ENCODE measurements at places on chromosomes 3 and 15. TPM values are rescaled to one million over a fixed set of nuclear protein-coding genes. Genes with fewer than 3 reads are reported as not detected.
A peak's percentile ranks its signal among the peaks of the same experiment; 100 is the strongest.

Gene TTC21A
- total RNA-seq: 3.6 TPM

Gene MBNL1
- 485 TPM for total RNA-seq

Gene CPN2
- total RNA-seq: not detected

Gene XCR1
- total RNA-seq: 0.63 TPM

Gene KPNA4
- total RNA-seq: 58.1 TPM

Gene CHDH
- total RNA-seq: 1.1 TPM

Gene NEK10
- total RNA-seq: 3.5 TPM

Gene IL17RC
- total RNA-seq: 33.8 TPM

GRCh38 chr15:92903631-92903965 lies 3.5 kb downstream of the CHD2 start:
- no peaks in the 10 kb centered on the region for H3K36me3 ChIP-seq
- H3K27me3 ChIP-seq: no peaks in the 10 kb centered on the region
- peak overlapping the region; percentile 56 for H3K4me3 ChIP-seq

DNA sequence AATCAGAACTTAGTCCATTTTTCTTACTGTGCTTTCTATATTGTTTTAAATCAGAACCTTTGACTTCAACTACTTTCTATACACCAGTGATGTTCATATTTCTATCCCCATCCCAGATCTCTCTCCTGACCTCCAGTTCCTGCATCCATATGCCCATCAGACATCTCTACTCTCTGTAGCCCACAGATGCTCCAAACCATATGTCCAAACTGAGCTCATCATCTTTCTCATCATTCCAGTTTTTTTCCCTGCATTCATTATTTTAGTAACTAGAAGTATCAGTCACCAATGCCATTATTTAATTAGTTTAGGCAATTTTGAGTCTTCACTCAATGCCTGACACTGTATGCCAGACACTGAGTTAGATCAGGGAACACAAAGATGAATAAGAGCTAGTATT lies 25.4 kb upstream of the IL16 start:
- no peak overlapping the region for H3K27ac ChIP-seq
- H3K4me1 ChIP-seq: no peaks in the 10 kb centered on the region
- DNase-seq: no peak

GRCh38 chr15:23912191-23912590 lies 225.1 kb upstream of the NDN start:
- H3K36me3 ChIP-seq: no peaks in the 10 kb centered on the region
- H3K27ac ChIP-seq: no peak overlapping the region
- no peak overlapping the region for H3K4me3 ChIP-seq
- no peaks in the 10 kb centered on the region for H3K27me3 ChIP-seq
- no peaks in the 10 kb centered on the region for H3K4me1 ChIP-seq

GRCh38 chr3:197555281-197556261 lies at the start of gene BDH1:
TSS of gene BDH1 (minus strand) at chr3:197555968. CDS start at chr3:197546443, 9,525 bp downstream.
- H3K27ac ChIP-seq: peak within 1 kb of the TSS; percentile 65
- peak; percentile 80 for DNase-seq
- H3K4me1 ChIP-seq: no peaks in the 10 kb centered on the region
- no peaks in the 10 kb centered on the region for H3K27me3 ChIP-seq
- peak within 1 kb of the TSS; percentile 69 for H3K4me3 ChIP-seq
- H3K36me3 ChIP-seq: no peaks in the 10 kb centered on the region

DNA sequence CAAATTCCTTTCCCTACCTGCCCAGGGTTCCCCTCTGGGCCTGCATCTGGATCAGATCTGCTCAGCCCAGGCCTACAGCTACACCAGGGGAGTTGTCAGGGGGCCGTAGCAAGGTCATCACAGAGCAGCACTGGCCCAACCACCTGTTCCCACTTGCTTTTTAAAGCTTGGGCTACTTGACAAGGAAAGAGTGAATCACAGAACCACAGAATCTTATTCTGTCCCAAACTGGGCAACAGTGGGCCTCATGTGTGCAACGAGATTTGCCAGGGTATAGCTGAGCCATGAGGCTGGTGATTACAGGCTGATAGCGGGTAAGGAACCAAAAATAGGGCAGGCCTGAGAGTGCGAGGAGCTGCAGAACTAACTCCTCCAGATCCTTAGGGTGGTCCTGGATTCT lies 66.7 kb downstream of the MYLK start:
- H3K36me3 ChIP-seq: no peaks in the 10 kb centered on the region
- H3K27ac ChIP-seq: peak overlapping the region; percentile 81

DNA sequence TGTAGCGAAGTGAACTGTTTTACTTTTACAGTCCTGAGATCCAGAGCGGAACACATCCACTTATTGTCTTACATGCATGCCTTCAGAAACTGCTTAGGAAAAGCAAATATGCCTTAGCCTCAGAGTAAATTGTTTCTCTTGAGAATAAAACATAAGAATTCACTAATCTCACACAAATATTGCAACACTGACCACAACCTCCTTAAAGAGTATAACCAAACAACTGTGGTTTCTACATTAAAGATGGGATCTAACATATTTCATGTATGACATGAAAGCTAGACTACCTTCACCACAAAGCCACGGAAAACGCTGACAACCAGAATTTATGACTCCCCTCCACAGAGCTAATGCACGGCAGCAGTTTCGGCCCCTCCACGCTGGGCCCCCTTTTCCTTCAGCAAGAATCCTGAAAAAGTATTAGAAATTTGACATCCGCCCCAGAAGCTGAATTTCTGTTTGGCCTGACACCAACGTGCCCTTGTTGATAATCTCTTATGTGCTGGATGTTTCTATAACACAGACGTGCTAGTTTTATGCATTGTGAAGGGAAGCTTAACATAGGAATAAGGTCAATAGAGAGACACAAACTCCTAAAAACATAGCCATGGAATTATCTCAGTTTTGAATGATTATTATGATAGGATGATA lies 84.6 kb downstream of the GREM1 start:
- no peaks in the 10 kb centered on the region for H3K4me1 ChIP-seq
- H3K4me3 ChIP-seq: no peak overlapping the region
- H3K27me3 ChIP-seq: no peaks in the 10 kb centered on the region
- no peak overlapping the region for H3K27ac ChIP-seq

DNA sequence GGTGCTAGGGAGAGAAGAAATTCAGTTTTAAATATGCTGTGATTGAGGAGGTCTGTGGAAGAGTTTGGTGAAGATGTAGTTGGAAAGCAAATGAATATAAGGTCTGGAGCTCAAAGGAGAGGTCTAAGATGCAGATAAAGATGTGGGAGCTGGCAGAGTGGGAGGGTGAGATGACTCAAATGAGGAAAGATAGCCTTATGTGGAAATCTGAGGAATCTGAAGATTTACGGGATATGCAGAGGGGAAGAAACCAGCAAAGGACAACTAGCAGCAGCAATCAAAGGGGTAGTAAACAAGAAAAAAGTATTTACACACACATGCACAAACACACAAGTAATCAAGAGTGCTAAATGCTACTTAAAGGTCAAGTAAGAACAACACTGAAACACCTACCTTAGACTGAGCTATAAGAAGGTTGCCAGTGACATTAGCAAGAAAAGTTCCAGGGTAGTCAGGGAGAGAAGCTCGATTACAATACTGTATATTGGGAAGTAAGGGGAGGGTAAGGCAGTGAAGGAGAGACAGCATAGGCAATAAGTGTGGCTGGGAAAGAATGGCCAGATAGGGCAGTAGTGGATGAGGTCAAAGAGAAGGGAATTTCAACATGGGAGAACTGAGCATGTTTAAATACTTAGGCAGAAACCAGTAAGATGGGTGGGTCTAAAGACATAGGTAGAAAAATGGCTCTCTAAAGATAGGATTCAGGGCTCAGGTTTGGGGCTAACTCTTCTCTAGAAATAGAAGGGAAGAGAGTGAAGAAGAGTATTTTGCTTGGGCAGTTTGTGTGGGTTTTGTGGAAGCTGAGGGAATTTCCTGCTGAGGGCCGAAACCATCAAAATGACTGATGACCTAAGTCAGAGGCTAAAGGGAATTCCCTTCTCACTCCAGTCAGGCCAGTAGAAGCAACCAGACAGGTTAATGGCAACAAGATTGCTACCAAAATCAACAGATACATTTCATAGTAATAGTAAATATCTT lies 8.9 kb downstream of the CMTM6 start:
- no peak overlapping the region for H3K4me3 ChIP-seq
- H3K27ac ChIP-seq: no peak overlapping the region
- H3K27me3 ChIP-seq: no peaks in the 10 kb centered on the region
- H3K4me1 ChIP-seq: no peaks in the 10 kb centered on the region

DNA sequence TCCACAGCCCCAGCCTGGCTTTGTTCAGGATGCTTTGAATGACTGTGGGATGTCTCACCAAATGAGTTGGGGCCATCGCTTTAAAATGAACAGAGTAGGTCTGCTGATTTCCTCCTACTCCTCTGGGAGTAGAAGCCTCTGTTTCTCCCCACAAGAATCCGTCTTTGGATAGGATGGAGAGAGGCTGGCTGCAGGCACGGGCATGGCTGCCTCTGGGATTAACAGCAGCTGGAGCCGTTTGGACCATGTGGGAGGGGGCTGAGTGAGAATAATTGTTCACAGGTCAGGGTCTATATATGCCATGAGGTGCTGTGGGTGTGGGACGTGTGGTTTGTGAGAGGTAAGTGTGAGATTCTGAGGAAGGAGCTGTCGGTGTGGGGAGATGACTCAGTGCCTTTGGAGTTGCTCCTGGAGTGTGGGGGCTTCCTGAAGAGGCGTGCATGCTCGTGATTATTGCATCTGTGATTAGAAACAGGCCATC lies 48.0 kb upstream of the APEH start:
- no peak overlapping the region for H3K27ac ChIP-seq
- DNase-seq: no peak
- no peak overlapping the region for H3K4me3 ChIP-seq
- no peaks in the 10 kb centered on the region for H3K4me1 ChIP-seq

DNA sequence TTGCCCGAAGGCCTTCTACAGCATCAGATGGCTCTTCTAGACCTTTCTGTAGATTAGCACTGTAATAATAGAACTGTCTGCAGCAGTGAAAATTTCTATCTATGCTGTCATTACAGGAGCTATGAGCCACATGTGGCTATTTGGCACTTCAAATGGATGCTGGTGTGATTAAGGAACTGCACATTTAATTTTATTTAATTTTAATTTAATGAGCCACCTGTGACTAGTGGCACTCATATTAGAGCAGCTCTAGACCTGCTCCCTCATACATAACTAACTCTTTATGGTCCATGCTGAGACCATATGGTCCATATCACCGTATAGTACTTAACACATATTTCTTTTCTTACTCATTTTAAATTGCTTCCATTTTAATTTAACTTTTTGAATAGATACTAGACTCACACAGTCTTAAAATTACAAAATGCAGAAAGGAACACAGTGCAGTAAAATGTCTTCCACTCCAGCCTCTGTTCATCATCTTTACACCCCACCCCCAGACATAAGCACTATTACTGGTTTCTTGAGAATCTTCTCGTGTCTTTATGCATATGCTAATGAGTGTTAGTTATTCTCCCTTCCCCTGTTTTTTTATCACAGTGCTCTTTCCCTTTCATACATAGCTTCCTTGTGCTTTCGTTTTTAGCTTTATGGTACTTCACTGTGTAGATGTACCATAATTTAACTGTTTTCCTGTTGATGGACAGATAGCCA lies 9.6 kb downstream of the LSM3 start:
- DNase-seq: no peak
- H3K36me3 ChIP-seq: peaks cover 4% of the 10 kb centered on the region
- no peaks in the 10 kb centered on the region for H3K4me1 ChIP-seq
- no peaks in the 10 kb centered on the region for H3K27me3 ChIP-seq

GRCh38 chr3:167859610-167860009 lies 124.1 kb downstream of the SERPINI1 start:
- no peak overlapping the region for H3K27ac ChIP-seq
- DNase-seq: no peak
- H3K4me3 ChIP-seq: no peak overlapping the region
- H3K27me3 ChIP-seq: no peaks in the 10 kb centered on the region

DNA sequence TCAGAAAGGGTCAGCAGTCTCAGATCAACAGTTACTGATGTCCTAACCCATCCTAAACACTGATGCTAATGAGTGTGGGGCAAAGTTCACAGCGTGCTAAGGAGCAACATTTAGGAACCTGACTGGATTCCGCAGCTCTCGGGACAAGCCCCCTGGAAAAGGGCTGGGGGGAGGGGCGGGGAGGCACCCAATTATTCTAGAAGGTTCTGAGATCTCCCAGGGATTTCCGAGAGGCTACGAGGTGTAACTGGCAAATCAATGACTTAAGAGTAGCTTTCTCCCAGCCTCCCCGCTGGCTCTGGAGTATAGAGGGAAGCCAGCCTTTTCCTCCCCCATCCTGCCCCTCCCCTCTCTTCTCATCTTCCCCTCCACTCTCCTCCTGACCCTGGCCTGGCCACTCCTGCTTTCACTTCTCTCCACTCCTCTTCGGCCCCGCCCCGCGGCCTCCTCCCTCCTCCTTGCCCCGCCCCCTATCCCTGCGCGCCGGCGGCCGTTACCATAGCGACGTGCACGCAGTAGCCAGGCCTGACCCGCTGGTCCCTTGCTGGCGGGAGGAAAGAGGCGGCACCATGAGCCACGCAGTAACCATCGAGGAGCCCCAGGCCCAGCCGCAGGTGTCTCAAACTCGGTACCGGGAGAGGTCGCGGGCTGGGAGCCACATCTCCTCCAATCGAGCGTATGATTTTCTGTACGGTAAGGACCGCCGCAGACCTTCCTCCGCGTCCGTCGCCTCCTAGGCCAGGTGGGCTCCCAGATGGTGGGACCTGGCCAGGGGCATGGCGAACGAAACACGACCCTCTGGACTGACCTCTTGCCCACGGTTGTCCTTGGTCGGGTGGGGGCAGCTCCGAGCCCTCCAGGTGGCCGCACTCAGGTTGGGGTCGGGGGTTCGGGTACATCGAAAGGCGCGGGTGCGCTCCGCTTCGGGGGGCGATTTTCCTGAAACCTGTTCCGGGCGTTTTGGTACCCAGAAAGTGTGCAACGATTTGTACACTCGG lies at the start of gene CFAP91:
TSS of gene CFAP91 (plus strand) at position 493 of the 998 bp plus-strand sequence. CDS start at position 570, 77 bp downstream.
- H3K4me1 ChIP-seq: no peaks in the 10 kb centered on the region
- H3K36me3 ChIP-seq: no peaks in the 10 kb centered on the region
- no peaks in the 10 kb centered on the region for H3K27me3 ChIP-seq
- H3K27ac ChIP-seq: no peak within 1 kb of the TSS
- DNase-seq: peak; percentile 99

GRCh38 chr3:105944276-105944675 lies 75.5 kb upstream of the CBLB start:
- no peak for DNase-seq
- no peaks in the 10 kb centered on the region for H3K27me3 ChIP-seq
- H3K4me1 ChIP-seq: no peaks in the 10 kb centered on the region
- H3K4me3 ChIP-seq: no peak overlapping the region

DNA sequence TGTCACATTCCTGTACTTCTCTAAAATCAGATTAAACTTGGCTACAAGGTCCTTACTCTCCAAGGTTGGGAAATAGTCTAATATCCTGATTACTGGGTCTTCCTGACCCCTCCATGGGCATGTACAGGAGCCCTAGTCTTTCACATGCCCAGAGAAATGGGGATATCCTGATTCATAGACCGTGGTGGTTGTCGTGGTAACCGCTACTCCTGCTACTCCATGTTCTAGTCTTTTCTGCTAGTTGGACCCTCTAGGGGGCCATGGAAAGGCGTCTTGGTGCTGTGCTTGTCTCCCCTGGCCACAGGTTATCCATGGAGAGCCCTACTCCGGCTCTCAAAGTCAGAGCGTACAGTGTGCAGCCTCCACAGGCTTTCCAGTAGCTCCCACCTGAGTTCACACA lies 13.1 kb upstream of the ZBTB38 start:
- H3K27me3 ChIP-seq: no peaks in the 10 kb centered on the region
- H3K36me3 ChIP-seq: no peaks in the 10 kb centered on the region
- no peak overlapping the region for H3K27ac ChIP-seq
- DNase-seq: no peak
